ENCODE measurements at places on chromosomes 4 and X.

GRCh38 chrX:118865231-118865630 is 41.6 kb downstream of the ZCCHC12 start:
- DNase-seq: no peak

GRCh38 chr4:4868040-4868757 is 8.7 kb downstream of the MSX1 start:
- DNase-seq: no peak

- DNase-seq: no peak
Observed at GRCh38 chr4:169160825-169161224, 109.9 kb downstream of the SH3RF1 start.

DNA sequence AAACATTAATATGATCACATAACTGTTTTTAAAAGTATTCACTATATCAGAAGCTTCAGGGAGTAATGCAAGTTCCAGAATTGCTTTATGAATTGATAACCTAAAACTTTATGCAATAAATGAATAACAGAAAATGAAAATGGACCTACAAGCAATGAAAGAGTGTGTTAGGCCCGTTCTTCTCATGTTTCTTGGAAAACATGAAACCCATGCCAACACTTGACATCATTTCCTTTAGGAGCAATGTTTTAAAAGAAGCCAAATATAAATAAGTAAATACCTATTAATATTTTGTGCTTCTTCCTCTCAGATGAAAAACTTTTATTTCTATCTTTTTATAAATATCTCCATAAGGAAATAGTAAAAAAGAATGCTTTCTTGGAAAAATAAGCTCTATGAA is 123.0 kb upstream of the GALNT7 start:
- no peak for DNase-seq

Data from NK-92 treated with Interleukin-12 subunit alpha and Interleukin-12 subunit beta, amount 100 ng/mL, for 24 hours (cell line).